ENCODE measurements at places on chromosomes 6 and 20. TPM values are rescaled to one million over a fixed set of nuclear protein-coding genes. Genes with fewer than 3 reads are reported as not detected.

- no peak for DNase-seq
These were observed 31.6 kb upstream of the PXDC1 start for GRCh38 chr6:3782876-3783832.

DNA sequence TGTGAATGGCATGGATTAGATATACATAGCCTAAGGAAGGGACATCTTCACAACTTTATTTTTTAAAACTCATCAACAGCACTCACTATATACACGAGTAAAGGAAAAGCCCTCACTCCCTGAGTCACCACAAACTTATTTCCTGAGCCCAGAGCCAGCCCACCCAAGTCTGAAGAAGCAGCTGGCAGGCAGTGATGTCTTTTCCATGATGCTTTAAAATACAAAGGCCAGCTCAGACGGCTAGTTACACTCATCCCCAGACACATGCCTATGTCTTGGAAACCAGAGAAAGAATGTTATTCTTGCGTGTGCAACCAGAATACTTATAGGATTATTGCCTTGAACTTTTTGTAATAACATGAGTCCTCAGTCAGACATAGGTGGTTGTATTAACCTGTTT, 114.4 kb downstream of the ADGRG6 start:
- no peak for DNase-seq

GRCh38 chr6:34986845-34987246, 97.8 kb downstream of the ANKS1A start:
- DNase-seq = peak; percentile 87

GSTA2 gene
- polyA plus RNA-seq = 0.36 TPM

TFAP2D gene
- polyA plus RNA-seq = not detected

HCRTR2 gene
- 0.23 TPM for polyA plus RNA-seq

Data from renal pelvis (tissue), 12 donors.